ENCODE measurements at places on chromosomes 12 and 14. TPM values are rescaled to one million over a fixed set of nuclear protein-coding genes. Genes with fewer than 3 reads are reported as not detected.
A peak's percentile ranks its signal among the peaks of the same experiment; 100 is the strongest.

DNA sequence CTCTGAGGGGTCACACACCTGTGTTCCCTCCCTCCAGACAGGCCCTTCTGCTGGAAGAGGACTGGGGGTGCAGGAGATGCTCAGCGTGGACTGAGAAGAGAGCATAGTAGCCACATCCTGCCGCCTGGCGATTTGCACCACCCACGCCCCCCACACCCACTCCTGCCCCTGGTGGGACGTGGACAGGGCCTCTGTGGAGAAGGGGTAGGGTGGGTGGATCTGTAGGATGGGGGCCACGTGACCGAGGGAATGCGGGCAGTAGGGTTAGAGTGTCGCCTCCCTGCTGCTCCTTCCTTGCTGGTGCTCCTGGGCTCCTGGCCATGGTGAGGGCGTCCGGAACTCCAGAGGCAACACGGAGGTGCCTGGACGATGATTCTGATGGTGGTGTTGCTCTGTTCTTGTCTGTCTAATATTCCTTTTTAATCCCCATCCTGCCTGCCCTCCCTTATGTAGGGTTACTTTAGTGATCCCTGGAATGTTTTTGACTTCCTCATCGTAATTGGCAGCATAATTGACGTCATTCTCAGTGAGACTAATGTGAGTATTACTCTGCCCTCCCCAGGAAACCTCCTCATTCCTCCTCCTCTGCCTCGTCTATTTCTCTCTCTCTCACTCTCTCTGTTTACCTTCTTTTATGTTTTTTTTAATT lies 161.5 kb upstream of the FKBP4 start:
- no peak for DNase-seq
- no peaks in the 10 kb centered on the region for H3K4me1 ChIP-seq
- H3K27me3 ChIP-seq: peaks cover 34% of the 10 kb centered on the region
- no peak overlapping the region for H3K27ac ChIP-seq
- no peak overlapping the region for H3K4me3 ChIP-seq
- H3K36me3 ChIP-seq: no peaks in the 10 kb centered on the region

DNA sequence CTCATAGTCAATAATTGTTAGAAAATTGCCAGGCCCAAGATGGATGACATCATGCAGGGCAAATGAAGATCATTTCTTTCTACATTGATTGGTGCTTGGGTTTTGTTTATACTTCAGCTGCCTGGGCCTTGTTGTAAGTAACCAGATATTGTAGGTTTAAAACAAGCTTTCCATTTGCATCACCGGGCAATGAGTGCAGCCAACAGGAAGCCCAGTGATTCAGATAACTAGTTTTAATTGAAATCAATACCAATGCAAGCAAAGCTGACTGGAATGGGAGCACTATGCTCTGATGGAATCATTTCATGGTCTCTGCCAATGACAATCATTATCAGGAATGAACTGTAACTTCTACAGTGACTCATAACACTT lies 279.3 kb downstream of the DUSP6 start:
- no peak overlapping the region for H3K4me3 ChIP-seq
- no peaks in the 10 kb centered on the region for H3K36me3 ChIP-seq
- H3K27me3 ChIP-seq: no peaks in the 10 kb centered on the region
- no peak for DNase-seq

- no peaks in the 10 kb centered on the region for H3K27me3 ChIP-seq
- H3K4me1 ChIP-seq: no peaks in the 10 kb centered on the region
- H3K4me3 ChIP-seq: no peak overlapping the region
Observed at GRCh38 chr14:64581817-64582216, 32.1 kb downstream of the PPP1R36 start.

DNA sequence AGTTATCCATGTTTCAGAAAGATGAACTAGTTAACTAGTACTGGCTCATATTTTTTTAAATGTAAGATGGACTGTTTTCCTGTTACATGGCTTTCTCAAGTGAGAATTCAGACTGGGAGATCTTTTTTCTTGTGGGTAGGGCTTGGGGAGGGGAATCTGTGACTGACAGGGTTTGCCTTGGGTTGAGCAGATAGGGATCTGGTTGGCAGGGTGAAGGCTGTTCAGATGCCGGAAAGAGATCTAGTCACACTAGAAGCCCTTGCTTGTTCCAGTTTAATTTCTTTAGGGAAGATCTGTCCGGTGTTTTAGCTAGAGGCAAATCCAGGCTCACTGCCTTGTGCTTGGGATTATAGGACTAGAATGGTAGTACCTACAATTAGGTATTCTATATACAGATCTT lies 63.2 kb downstream of the FBXO33 start:
- H3K36me3 ChIP-seq: peaks cover 59% of the 10 kb centered on the region
- H3K27ac ChIP-seq: no peak overlapping the region
- no peaks in the 10 kb centered on the region for H3K27me3 ChIP-seq
- DNase-seq: no peak
- no peaks in the 10 kb centered on the region for H3K4me1 ChIP-seq
- H3K4me3 ChIP-seq: no peak overlapping the region

GRCh38 chr12:131776237-131776889 lies 51.8 kb upstream of the MMP17 start:
- peak overlapping the region; percentile 69 for H3K4me3 ChIP-seq
- H3K36me3 ChIP-seq: peaks cover 51% of the 10 kb centered on the region
- H3K27ac ChIP-seq: peak overlapping the region; percentile 92
- DNase-seq: peak; percentile 26

GRCh38 chr14:92539875-92540274 lies 26.3 kb downstream of the RIN3 start:
- H3K27me3 ChIP-seq: no peaks in the 10 kb centered on the region
- H3K27ac ChIP-seq: no peak overlapping the region
- H3K4me3 ChIP-seq: no peak overlapping the region
- no peaks in the 10 kb centered on the region for H3K36me3 ChIP-seq
- H3K4me1 ChIP-seq: peaks cover 52% of the 10 kb centered on the region

DNA sequence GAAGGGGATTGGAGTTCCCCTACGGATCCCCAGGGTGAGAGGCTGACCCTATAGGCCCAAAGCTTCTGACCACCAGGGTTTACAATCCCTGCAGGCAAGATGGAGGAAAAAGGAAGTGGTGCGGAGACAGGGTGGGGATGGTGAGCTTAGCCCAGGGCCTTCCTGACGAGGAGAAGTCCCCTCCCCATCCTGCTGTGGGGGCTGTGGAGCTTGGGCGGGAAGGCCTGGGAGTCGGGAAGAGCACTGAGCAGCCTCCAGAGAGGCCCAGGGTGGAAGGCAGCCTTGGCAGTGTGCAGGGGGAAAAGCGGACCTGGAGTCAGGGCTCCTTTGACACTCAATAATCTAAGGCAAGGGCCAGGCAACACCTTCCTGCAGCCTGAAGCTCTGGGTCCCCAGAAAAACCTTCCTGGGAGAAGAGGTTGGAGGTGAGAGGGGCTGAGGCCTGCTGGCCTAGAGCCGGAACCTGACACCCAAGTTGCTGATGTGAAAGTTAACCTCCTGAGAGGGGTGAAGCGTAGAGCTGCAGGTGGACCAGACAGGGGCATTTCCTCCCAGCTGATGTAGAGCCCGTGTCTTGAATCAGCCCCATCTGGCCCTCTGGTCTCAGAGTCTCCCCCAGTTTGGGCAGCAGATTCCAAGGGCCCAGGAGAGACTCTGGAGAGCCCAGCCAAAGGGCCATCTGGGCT lies 6.0 kb downstream of the HDAC7 start:
- H3K27ac ChIP-seq: peak overlapping the region; percentile 99
- no peaks in the 10 kb centered on the region for H3K27me3 ChIP-seq
- peaks cover 5% of the 10 kb centered on the region for H3K36me3 ChIP-seq
- DNase-seq: peak; percentile 37

DNA sequence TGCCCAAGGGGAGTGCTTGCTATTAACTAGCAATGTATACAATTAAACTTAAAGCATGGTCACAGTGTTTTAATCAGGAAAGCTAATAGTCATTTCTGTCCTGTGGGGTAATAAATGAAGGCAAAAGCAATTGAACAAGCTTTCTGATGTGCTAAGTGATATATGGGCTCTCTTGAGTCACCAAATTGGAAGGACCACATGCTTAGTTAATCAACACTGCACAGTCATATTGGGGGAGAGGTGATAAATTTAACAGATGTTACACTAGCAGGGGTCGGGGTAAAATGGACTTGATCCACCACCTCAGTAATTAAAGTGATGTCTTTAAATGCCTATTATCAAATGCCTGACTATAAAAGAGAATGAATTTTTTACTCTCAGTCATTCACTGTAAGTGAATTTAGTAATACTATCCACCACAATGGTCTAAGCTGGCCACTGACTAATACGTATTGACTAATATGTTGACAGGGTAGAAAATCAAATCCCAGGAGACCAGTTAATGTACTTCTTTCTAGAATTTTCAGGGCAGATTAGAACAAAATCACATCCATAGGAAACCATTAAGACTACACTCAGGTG lies 736.3 kb downstream of the RPS29 start:
- H3K27me3 ChIP-seq: no peaks in the 10 kb centered on the region
- no peak for DNase-seq
- H3K27ac ChIP-seq: no peak overlapping the region
- H3K36me3 ChIP-seq: no peaks in the 10 kb centered on the region
- H3K4me1 ChIP-seq: no peaks in the 10 kb centered on the region
- no peak overlapping the region for H3K4me3 ChIP-seq

The CDKN1B gene
- 56.6 TPM for total RNA-seq

The KCNK13 gene
- not detected for total RNA-seq

The RPL10L gene
- not detected for total RNA-seq

The DNAJC22 gene
- not detected for total RNA-seq

The FIGNL2 gene
- 0.39 TPM for total RNA-seq

The KLHL33 gene
- 0.42 TPM for total RNA-seq

The DERA gene
- total RNA-seq: 22.1 TPM

All from activated B cell treated with CpG ODN at 0.5 μM for 24 hours (primary cell).